Skin of body (tissue), 3 donors: ENCODE measurements at places on chromosomes 1 and 21. TPM values are rescaled to one million over a fixed set of nuclear protein-coding genes. Genes with fewer than 3 reads are reported as not detected.

Gene COL11A1
- 24.6 TPM for total RNA-seq

- DNase-seq: no peak
Observed at GRCh38 chr21:44356636-44357035, 3.2 kb downstream of the TRPM2 start.

DNA sequence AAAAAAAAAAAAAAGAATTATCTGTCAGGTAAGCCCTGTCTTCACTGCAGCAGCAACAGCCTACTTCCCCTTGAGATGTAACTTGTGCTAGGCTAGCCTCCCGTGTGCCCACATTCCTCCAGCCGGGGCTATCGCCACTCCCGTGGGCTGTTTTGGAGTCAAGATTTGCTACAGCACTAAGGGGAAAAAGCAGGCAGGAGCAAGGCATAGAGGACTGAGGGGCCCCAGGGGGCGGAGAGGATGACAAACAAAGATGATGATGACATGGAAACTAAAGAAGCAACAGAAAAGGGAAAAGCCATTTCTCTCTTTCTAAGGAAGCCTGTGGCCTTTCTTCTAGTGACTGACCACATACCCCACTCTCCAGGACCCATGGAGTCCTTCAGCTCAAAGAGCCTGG, 1.9 kb downstream of the TNFAIP8L2 start:
- no peak for DNase-seq

DNA sequence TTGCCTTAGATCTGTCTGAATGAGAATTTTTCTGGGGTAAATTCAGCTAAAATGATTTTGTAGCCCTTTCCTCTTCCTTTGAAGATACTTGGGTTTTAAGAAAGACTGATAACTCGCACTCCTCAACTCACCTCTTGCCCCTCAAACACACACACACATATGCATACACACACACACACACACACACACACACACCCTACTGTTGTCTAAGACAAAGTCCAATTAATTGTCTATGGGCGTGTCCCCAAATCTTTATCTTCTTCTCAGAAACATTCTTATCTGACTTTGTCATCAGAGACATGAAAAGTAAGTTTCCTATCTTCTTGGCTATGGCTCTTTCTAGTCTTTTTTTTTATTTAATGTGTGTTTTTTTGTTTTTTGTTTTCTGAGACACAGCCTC, 36.1 kb upstream of the SMYD2 start:
- DNase-seq: no peak

Gene OPRD1
- total RNA-seq: 0.20 TPM

GRCh38 chr1:26887125-26887524, 3.0 kb downstream of the GPN2 start:
- no peak for DNase-seq

Gene REN
- total RNA-seq: 0.30 TPM

DNA sequence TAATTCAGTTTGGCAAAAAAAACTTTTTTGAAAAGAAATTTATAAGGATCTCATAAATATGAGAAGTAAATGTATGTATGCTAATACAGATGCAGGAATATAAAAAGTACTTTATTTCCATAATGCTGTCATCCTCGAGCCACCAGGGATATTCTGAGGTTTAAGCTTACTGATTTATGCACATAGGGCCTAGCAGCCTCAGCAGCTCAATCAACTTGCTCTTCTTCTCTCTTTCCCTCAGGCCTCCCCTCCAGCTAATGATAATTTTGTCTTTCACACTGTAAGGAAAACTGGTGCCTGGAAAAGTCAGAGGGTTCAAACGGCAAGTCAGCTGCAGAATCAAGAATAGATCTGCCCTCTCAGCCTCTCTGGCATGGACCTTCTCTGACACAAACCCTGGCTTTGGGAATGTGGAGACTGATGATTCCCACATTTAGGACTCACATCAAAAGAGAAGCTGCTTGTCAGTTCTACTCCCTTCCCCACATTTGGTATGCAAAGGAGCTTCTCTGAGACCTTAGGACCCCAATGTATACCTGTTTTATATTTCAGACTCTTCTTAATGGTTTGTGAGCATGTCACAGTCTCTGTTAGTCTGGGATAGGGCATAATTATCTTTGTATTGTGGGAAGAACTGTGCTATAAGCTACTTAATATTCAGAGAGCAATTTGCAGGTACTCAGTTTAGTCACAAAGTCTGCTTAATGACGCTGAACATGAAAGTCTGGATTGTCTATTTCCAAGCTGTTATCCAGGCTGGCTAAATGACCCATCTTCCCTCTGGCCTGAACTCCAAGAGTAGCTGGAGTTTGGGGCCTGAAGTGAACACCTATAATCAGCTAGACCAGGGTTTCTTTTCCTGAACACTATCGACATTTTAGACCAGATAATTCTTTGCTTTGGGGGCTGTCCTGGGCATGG, 52.1 kb upstream of the DIPK1A start:
- no peak for DNase-seq

DNA sequence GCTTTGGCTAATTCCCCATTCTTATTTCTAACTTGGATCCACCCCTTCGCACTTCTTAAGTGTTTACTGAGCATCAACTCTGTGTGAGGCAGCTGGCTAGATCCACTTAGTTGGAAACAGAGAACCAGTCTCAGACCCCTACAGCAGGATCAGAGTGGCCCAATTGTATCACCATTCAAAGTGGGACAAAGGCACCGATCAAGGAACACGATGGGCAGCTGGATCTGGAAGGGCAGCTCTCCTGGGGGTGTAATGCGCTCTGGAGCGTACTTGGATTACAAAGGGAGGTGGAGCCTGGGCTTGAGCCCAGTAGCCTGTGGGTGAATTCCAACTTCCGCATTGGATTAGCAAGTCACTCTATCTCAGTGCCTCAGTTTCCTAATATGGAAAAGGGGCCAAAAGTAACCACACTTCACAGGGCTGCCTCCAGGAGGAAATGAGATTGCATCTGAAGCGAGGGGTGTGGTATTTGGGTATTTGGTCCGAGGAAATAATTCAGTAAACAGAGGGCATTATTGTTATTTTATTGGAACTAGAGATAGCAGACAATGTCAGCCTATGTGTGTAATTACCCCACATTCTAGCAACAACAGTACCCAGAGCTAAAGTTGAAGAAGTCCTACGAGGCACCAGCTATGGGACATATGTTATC, 11.9 kb downstream of the ECE1 start:
- DNase-seq: no peak

Gene BLZF1
- total RNA-seq: 32.7 TPM

Gene SLC6A9
- 3.6 TPM for total RNA-seq
